ENCODE measurements at places on chromosomes 3 and 15.

- no peak for DNase-seq
Measured at GRCh38 chr3:101535221-101535620, 22.2 kb upstream of the SENP7 start.

DNA sequence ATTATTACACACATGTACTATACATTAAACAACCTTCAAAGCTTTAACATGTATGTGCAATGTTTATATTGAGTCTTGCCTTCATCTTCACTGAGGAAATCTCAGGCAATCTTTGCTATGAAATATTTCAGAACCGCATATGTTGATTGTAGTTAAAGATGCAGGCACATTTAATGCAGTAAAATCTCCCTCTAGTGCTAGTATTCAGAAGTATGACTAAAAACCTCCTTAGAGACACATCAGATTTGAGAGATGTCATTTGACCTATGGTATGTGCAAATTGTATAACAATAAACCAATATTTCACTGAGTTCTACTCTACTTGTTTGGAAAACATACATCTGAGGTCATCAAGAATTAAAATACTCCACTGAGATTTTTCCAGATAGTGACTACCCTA is 123.8 kb upstream of the C15orf61 start:
- DNase-seq = no peak

DNA sequence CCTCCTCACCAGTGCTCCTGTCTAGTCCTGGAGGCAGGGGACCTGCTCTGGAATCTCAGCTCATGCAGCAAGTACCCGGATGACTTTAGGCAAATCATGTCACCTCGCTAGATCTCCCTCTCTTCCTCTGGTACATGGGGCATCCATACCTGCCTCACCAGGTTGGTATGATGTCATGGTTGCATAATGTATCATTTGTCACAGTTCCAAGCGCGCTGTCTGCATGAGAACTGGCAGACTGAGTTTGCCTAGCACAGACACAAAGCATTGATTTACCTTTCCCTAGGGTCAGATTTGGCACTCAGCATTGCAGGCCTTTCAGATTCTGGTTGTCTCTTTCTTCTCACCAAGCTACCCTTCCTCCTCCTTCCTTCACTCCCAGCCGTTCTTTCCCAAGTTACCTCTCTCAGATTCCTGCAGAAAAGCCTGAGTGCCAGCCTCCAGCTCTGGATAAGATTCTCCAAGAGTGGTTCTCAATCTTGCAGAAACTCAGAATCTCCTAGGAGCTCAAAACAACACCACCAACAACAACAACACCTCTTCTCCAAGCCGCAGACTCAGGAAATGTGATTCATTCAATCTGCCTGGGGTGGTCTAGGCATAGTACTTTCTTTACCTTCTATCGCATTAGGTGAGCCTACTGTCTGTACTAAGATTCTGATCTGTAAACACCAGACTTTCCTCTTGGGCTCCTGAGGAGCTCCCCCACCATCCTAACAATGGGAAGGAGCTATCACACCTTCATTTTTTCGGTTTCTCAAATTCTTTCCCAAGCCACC is 29.5 kb downstream of the FAM43A start:
- DNase-seq = no peak

DNA sequence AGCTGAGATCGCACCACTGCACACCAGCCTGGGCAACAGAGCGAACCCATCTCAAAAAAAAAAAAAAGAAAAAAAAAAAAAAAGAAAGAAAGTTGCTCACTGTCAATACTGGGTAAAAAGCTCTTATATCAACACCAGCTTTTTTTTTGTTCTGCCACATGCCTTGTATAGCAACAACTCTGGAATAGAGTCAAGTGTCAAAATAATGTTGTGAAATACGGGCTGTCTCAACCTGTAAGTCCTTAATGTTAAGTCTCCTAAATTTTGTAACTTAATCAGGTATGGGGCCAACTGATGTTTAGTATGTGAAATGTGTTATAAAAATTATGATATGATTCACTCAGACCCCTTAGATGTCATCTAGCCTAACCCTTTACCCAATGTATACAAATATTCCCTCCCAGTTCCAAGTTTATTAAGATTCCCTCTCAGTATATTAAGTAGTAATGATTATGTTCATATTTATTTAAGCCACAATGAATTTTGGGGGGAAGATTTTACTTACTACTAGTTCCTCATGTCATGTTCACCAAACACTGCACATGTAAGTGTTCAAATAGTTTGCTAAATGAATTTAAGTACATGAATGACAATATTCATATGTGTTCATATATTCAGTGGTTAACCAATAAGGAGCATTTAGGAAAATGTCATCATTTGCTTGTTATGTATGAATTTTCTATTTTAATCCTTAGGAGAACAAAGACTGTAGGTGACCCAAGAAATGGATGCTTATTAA is 52.2 kb downstream of the GPR160 start:
- DNase-seq = no peak

GRCh38 chr3:27675287-27675686 is 46.8 kb downstream of the EOMES start:
- no peak for DNase-seq

GRCh38 chr15:50234764-50235163 is 30.8 kb downstream of the HDC start:
- DNase-seq = no peak

- peak; percentile 54 for DNase-seq
Measured at GRCh38 chr3:123072152-123072551, 5.3 kb downstream of the PDIA5 start.

DNA sequence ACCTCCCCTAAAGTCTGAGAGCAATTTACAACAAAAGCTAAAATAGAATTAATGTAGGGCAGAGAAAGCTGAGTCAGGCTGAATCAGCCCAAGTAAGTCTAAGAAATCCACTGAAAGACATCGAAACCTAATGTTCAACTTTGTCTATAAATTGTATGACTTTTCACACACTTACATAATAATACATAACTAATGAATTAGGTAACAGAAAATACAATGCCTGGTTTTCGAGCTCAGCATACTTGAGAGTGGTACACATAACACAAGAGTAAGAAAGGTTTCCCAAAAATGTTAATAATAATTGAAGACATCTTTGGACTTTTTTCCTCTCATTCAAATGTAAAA is 55.3 kb upstream of the VGLL4 start:
- DNase-seq = no peak

Measured in suppressor macrophage treated with lipopolysaccharide for 4 hours (primary cell).